ENCODE measurements at places on chromosomes 3 and 15. TPM values are rescaled to one million over a fixed set of nuclear protein-coding genes. Genes with fewer than 3 reads are reported as not detected.

CLEC3B gene
- total RNA-seq: 73.6 TPM

LIPH gene
- 257 TPM for total RNA-seq

RETNLB gene
- total RNA-seq: not detected

PDZRN3 gene
- total RNA-seq: 174 TPM

C3orf70 gene
- total RNA-seq: 20.4 TPM

CSK gene
- 15.2 TPM for total RNA-seq

VIPR1 gene
- 14.0 TPM for total RNA-seq

ZNF80 gene
- total RNA-seq: not detected

GOLGA6D gene
- total RNA-seq: not detected

IQGAP1 gene
- 74.1 TPM for total RNA-seq

TM4SF4 gene
- 10.4 TPM for total RNA-seq

ALDH1A3 gene
- 3.5 TPM for total RNA-seq

AMOTL2 gene
- total RNA-seq: 54.9 TPM

ESYT3 gene
- total RNA-seq: 2.9 TPM

THBS1 gene
- 246 TPM for total RNA-seq

ATP13A5 gene
- not detected for total RNA-seq

TRH gene
- not detected for total RNA-seq

C2CD4A gene
- not detected for total RNA-seq

PPP2R3A gene
- 11.6 TPM for total RNA-seq

FBXL2 gene
- total RNA-seq: 9.4 TPM

GOLGA8S gene
- not detected for total RNA-seq

ISLR2 gene
- 1.0 TPM for total RNA-seq

SH2D7 gene
- total RNA-seq: not detected

SNURF gene
- total RNA-seq: 29.2 TPM

NANOGP8 gene
- total RNA-seq: not detected

TRANK1 gene
- total RNA-seq: 27.2 TPM

IFT57 gene
- 106 TPM for total RNA-seq

PPCDC gene
- 74.1 TPM for total RNA-seq

CPNE4 gene
- total RNA-seq: 4.1 TPM

PPP1R14D gene
- not detected for total RNA-seq

All from stomach (tissue), 19 donors.